ENCODE measurements at places on chromosomes 3 and 15. TPM values are rescaled to one million over a fixed set of nuclear protein-coding genes. Genes with fewer than 3 reads are reported as not detected.

Gene SLC9A9
- 13.8 TPM for total RNA-seq

Gene IGSF10
- total RNA-seq: not detected

Gene GOLGA6B
- not detected for total RNA-seq

Gene SKOR1
- total RNA-seq: 0.30 TPM

Gene COL6A5
- total RNA-seq: not detected

Gene SUCNR1
- not detected for total RNA-seq

- H3K4me1 ChIP-seq: no peaks in the 10 kb centered on the region
- DNase-seq: no peak
- no peak overlapping the region for H3K4me3 ChIP-seq
- H3K36me3 ChIP-seq: no peaks in the 10 kb centered on the region
- H3K27me3 ChIP-seq: no peaks in the 10 kb centered on the region
Measured at GRCh38 chr15:25242166-25242879, 196.5 kb downstream of the UBE3A start.

- no peak overlapping the region for H3K27ac ChIP-seq
- H3K27me3 ChIP-seq: no peaks in the 10 kb centered on the region
Measured at GRCh38 chr3:170098753-170099152, 61.0 kb downstream of the GPR160 start.

GRCh38 chr15:89747708-89748682, 3.1 kb downstream of the MESP1 start:
- no peak overlapping the region for H3K4me3 ChIP-seq
- peaks cover 13% of the 10 kb centered on the region for H3K27me3 ChIP-seq
- no peaks in the 10 kb centered on the region for H3K36me3 ChIP-seq
- H3K27ac ChIP-seq: no peak overlapping the region

GRCh38 chr3:190205739-190206138, 85.0 kb upstream of the P3H2 start:
- DNase-seq: no peak
- no peaks in the 10 kb centered on the region for H3K36me3 ChIP-seq
- H3K27ac ChIP-seq: no peak overlapping the region
- peaks cover 7% of the 10 kb centered on the region for H3K27me3 ChIP-seq
- no peak overlapping the region for H3K4me3 ChIP-seq

DNA sequence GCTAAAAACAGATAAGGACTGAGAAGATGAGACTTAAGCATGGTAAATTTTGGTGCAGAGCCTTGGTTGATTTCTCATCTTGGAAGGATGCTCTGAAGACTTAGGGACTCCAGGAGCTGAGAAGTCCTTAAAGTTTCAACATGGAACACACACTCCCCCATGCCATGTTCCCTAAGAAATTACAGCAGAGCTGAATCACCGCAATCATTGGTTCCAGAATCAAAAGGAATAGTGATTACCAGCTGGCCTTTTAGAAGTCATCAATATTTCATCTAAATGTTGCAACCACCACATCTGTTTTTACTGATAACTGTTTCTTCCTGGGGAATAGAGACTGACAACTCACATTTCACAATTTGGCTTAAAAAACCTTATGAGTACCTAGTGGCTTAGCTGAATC, 229.3 kb downstream of the MINAR1 start:
- no peaks in the 10 kb centered on the region for H3K36me3 ChIP-seq
- no peaks in the 10 kb centered on the region for H3K4me1 ChIP-seq
- no peak overlapping the region for H3K27ac ChIP-seq
- H3K4me3 ChIP-seq: no peak overlapping the region
- H3K27me3 ChIP-seq: peaks cover 26% of the 10 kb centered on the region

GRCh38 chr3:58059349-58060321, 51.4 kb downstream of the FLNB start:
- no peak overlapping the region for H3K27ac ChIP-seq
- no peak overlapping the region for H3K4me3 ChIP-seq
- H3K4me1 ChIP-seq: peaks cover 5% of the 10 kb centered on the region

DNA sequence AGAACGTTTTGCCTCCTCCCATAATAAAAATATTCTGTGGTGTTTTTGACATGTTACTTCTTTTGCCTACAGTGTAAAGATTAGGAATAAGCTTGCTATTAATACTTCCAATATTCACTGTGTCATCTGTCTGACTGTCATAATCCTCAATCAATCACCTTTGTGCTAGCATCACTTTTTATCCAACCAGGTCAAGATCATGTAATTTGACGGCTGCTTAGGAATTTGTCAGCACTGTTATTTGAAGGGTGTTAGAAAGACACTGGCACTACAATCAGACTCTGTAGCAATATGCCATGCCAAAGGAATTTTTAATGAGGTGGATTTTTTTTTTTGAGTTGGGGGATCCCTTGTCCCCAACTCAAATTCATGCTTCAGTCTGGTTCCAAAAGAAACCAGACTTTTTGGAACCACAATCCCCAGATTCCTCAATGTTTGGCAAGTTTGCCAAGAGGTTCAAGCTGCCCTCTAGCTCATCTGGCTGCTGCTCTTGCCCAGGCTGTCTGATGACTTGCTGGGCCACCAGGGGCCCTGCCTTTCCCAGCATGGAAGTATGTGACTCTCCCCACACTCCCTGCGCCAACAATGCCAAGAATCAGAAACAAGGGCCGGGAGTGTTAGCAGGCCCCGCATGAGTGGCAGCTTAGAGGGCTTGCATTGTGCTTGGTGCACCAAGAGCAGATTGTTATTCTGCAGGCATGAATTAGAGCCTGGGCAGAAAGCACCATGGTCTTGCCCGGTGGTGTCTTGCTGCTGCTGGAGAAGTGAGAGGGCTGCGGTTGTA, 58.6 kb upstream of the TSC22D2 start:
- H3K27ac ChIP-seq: no peak overlapping the region
- H3K4me3 ChIP-seq: no peak overlapping the region
- no peaks in the 10 kb centered on the region for H3K36me3 ChIP-seq
- no peaks in the 10 kb centered on the region for H3K4me1 ChIP-seq
- H3K27me3 ChIP-seq: peaks cover 7% of the 10 kb centered on the region

DNA sequence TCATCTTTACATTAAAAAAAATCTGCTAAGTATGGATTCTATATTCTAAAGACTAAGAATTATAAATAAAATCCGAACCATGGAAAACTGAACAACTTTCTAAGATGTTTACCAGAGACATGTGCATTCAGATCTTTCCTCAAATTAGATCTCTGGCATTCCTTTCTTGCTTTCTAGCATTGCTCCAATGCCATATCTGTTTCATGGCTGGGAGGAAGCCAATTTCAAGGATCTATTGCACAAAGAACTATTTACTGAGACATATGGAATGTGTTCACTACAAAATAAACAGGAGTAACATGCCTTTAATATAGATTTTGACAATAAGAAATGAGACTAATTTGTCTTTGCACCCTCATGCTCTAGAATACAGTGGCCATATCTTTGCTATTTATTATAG, 45.1 kb upstream of the NANOGP8 start:
- DNase-seq: no peak
- H3K4me3 ChIP-seq: no peak overlapping the region
- no peaks in the 10 kb centered on the region for H3K36me3 ChIP-seq
- H3K27ac ChIP-seq: no peak overlapping the region

- peak overlapping the region; percentile 88 for H3K27ac ChIP-seq
- peaks cover 73% of the 10 kb centered on the region for H3K4me1 ChIP-seq
- DNase-seq: peak; percentile 30
Measured at GRCh38 chr3:152205097-152205593, 63.6 kb upstream of the MBNL1 start.

DNA sequence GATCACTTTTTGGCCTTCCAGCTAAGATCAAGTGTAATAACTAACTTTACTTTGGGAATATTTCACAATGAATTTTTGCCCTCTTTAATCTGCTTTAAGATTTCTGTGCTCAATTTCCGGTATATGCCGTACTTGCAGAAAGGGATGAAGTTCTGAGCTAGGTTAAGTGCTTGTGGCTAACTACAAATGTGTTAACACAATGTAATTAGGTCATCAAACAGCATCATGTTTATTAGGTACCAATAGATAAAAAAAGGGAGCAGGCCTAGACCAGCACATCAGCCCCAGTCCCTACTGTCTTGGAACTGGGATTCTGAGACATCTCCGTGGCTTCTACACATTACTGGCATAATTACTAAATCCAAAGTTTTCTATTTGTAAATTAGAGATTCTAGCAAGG, 932.7 kb upstream of the CFAP20DC start:
- peaks cover 60% of the 10 kb centered on the region for H3K36me3 ChIP-seq
- H3K27ac ChIP-seq: no peak overlapping the region
- peaks cover 52% of the 10 kb centered on the region for H3K4me1 ChIP-seq
- DNase-seq: no peak

GRCh38 chr3:52809662-52810377, 15.2 kb downstream of the ITIH3 start:
- H3K36me3 ChIP-seq: no peaks in the 10 kb centered on the region
- peak overlapping the region; percentile 37 for H3K27ac ChIP-seq
- no peaks in the 10 kb centered on the region for H3K27me3 ChIP-seq

GRCh38 chr3:179898024-179898423, 138.7 kb downstream of the PEX5L start:
- H3K27ac ChIP-seq: no peak overlapping the region
- no peaks in the 10 kb centered on the region for H3K36me3 ChIP-seq
- H3K4me1 ChIP-seq: no peaks in the 10 kb centered on the region
- H3K27me3 ChIP-seq: peaks cover 6% of the 10 kb centered on the region
- peak; percentile 21 for DNase-seq

- H3K36me3 ChIP-seq: no peaks in the 10 kb centered on the region
- no peaks in the 10 kb centered on the region for H3K4me1 ChIP-seq
Measured at GRCh38 chr15:62619526-62619925, 423.0 kb upstream of the TPM1 start.

GRCh38 chr3:134988666-134989065, 193.6 kb downstream of the EPHB1 start:
- no peak overlapping the region for H3K27ac ChIP-seq
- H3K36me3 ChIP-seq: no peaks in the 10 kb centered on the region
- H3K4me3 ChIP-seq: no peak overlapping the region
- H3K27me3 ChIP-seq: no peaks in the 10 kb centered on the region
- no peak for DNase-seq

- peaks cover 34% of the 10 kb centered on the region for H3K36me3 ChIP-seq
- H3K27ac ChIP-seq: no peak overlapping the region
- no peak for DNase-seq
- peaks cover 15% of the 10 kb centered on the region for H3K4me1 ChIP-seq
Measured at GRCh38 chr15:75422554-75422953, 28.9 kb downstream of the SIN3A start.

DNA sequence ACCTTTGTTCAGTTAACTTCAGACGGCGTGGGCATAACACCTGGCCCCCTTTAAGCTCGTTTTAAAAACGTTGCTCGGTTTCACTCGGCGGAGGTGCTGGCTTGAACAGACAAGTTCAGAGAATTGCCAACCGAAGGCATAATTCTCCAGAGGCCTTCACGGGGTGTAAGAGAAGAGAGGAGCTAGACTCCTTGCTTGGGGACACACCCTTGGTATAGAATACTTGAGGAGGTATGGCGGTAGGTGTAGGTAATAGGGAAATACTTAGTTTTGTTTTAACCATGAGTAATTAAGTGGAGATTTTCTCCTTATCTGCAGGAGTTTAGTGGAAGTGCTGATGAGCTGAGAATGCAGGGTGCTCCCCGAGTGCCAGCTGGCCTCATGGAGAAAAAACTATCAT, 921 bp downstream of the FBXL2 start:
- H3K4me1 ChIP-seq: no peaks in the 10 kb centered on the region
- DNase-seq: no peak
- peaks cover 39% of the 10 kb centered on the region for H3K27me3 ChIP-seq
- H3K27ac ChIP-seq: no peak overlapping the region
- no peaks in the 10 kb centered on the region for H3K36me3 ChIP-seq

DNA sequence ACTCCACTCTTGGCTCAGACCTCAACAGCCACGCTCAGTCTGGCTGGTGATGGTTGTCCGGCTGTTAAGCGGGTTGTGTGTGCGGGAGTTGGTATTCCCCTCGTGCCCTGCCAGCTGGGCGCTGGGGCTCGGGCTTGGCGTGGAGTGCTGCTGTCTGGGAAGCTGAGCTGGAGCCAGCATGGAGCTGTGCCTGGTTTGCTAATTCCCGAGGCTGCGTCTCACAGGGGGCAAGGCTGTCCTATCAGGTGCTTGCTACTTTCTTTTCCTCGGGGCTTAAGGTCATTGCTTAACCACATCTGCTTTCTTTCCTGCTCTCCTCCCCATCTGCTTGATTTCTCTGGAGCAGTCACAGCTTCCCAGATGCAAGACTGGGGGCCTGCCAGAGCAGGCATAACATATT, 29.9 kb downstream of the PDIA5 start:
- H3K4me3 ChIP-seq: no peak overlapping the region
- H3K4me1 ChIP-seq: peaks cover 5% of the 10 kb centered on the region
- H3K27me3 ChIP-seq: no peaks in the 10 kb centered on the region
- H3K36me3 ChIP-seq: peaks cover 11% of the 10 kb centered on the region
- DNase-seq: no peak

GRCh38 chr3:12356175-12356574, 67.3 kb downstream of the PPARG start:
- no peaks in the 10 kb centered on the region for H3K4me1 ChIP-seq
- peaks cover 12% of the 10 kb centered on the region for H3K27me3 ChIP-seq
- no peaks in the 10 kb centered on the region for H3K36me3 ChIP-seq
- no peak for DNase-seq
- no peak overlapping the region for H3K27ac ChIP-seq

GRCh38 chr3:154431043-154431442, 1.1 kb upstream of the GPR149 start:
- H3K4me3 ChIP-seq: no peak overlapping the region
- no peak overlapping the region for H3K27ac ChIP-seq
- H3K4me1 ChIP-seq: no peaks in the 10 kb centered on the region
- H3K27me3 ChIP-seq: peaks cover 40% of the 10 kb centered on the region

GRCh38 chr3:110542552-110543150, 529.0 kb upstream of the NECTIN3 start:
- H3K4me3 ChIP-seq: no peak overlapping the region
- no peak for DNase-seq
- H3K4me1 ChIP-seq: no peaks in the 10 kb centered on the region
- H3K27ac ChIP-seq: no peak overlapping the region

DNA sequence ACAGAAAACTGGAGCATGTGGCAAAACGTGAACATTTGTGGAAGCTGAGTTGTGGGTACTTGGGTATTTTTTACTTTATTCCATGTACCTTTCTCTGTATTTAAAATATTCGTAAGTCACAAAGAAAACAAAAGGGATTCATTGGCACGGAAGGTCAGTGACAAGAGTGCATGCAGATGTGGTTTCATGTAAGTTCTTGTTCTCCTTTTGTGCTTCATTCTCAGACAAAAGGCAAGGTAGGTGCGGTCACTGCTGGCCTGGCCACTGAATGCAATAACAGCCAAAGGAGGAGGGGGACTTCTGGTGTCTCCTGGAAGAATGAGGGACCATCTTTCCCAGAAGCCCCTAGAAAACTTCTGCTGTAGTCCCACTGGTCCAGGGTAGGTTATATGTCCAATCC, 200.0 kb upstream of the TOPAZ1 start:
- H3K4me3 ChIP-seq: no peak overlapping the region
- no peak for DNase-seq
- H3K36me3 ChIP-seq: no peaks in the 10 kb centered on the region

- H3K4me3 ChIP-seq: no peak overlapping the region
- H3K4me1 ChIP-seq: no peaks in the 10 kb centered on the region
- H3K36me3 ChIP-seq: no peaks in the 10 kb centered on the region
- no peak overlapping the region for H3K27ac ChIP-seq
- DNase-seq: no peak
Measured at GRCh38 chr15:48695088-48695826, 49.7 kb upstream of the FBN1 start.

GRCh38 chr15:40150163-40150925, 10.5 kb upstream of the BUB1B start:
- H3K27ac ChIP-seq: no peak overlapping the region
- no peak for DNase-seq
- H3K4me3 ChIP-seq: no peak overlapping the region
- no peaks in the 10 kb centered on the region for H3K36me3 ChIP-seq
- H3K27me3 ChIP-seq: peaks cover 4% of the 10 kb centered on the region

GRCh38 chr15:57916695-57917094, 148.8 kb downstream of the ALDH1A2 start:
- H3K4me1 ChIP-seq: no peaks in the 10 kb centered on the region
- H3K27ac ChIP-seq: no peak overlapping the region
- H3K27me3 ChIP-seq: no peaks in the 10 kb centered on the region
- no peak for DNase-seq
- H3K36me3 ChIP-seq: no peaks in the 10 kb centered on the region
